ENCODE measurements at places on chromosomes 6 and 20.

DNA sequence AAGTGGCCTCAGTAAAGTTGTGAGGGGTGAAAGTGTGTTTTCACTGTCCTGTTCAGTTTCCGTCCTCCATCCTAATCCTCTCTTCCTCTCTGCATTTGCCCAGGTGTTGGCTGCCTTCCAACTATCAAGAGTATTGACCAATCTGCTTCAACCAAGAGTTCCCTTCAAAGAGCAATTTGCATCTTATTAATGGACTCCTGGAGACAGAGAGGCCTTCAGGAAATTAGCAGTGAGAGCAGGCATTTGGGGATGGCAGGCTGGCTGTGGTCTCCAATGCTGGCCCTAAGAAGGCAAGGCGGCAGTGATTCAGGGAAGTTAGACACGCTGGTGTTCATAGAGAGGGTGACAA, 77.2 kb downstream of the GPR6 start:
- DNase-seq, result no peak

- DNase-seq, result no peak
Measured at GRCh38 chr6:95413789-95414188, 163.5 kb upstream of the MANEA start.

DNA sequence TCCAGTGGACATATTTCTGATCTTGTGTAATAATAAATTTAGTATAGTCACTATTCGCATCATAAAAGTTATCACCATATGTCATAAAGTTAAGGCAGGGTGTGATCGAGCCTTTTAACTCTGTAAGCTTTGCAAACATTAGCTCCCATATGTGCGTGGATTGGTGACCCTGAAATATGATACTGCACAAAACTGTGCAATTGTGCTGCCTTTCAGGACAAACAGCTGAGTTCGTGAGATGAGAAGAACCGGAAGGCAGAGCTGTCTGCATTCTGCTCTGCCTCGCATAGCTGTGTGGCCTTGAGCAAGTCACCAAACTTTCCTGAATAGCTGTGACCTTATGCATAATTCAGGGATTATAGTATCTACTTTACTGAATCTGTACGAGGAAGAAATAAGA, 3.2 kb upstream of the PLEKHG1 start:
- DNase-seq, result no peak

- no peak for DNase-seq
Measured at GRCh38 chr20:9458138-9458796, 56.1 kb upstream of the LAMP5 start.

GRCh38 chr6:108406943-108407342, 112.1 kb downstream of the AFG1L start:
- no peak for DNase-seq

DNA sequence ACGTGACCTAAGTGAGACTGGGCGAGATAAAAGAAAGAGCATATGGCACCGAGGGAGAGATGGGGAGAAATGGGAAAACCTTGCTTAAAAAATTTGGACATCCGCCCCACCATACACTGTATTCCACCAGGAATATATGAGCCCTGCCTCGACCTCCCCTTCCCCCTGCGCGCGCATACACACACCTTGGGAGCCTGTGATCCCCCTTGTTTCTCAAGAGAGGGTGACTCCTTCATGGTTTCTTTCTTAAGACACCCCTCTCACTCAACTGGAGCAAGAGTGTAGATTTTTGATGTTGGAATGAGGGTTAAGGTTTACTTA, 480 bp downstream of the ABCF1 start:
- DNase-seq, result no peak

DNA sequence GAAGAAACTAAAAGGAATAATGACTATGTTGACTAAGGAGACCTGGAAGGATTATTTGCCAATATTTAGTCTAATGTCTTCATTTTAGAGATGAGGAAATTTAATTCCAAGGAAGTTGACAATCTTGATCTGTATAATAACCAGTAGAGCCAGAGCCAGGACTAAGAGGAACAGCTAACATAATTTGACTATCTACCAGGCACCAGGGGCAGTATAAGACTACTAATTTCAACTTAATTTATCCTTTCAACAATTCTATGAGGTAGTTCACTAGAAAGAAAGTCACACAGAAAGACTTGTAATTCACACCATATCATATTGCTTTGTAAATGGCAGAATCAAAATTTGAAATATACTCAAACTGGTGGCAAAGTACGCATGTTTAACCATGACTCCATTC, 273.0 kb upstream of the STXBP5 start:
- DNase-seq, result no peak

DNA sequence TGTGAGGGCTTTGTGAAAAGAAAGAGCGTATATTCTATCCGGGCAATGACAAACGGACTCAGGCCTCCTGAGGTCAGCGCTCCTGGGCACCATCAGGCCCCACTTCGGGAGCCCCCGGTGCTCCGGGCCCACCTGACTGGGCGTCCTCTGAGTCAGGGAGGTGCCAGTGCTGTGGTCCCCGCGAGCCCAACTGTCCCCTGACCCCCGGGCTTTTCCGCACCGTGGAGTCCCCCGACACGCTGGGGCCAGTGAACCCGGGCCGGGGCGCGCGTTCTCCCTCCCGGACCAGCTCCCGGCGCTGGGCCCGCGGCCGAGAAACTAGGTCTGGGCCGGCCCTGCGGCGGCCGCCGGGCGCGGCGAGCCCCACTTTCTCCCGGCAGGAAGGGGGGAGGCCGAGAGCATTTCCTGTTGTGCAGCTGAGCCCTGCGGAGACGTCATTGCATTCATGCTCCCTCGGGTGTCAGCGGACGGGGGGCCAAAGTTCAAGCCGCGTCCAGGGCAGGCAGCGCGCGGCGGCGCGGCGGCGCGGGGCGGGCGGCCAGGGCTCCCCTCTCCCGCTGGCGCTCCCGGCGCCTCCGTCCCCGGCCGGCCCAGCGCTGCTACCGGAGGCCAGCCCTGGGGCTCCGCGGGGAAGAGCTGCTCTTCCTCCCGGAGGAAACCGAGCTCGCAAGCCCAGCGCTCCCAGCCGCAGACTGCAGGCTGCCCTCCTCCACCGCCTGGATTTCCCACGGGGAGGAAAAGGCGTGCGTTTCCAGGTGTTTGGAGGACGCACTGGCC, 18.3 kb downstream of the HIVEP2 start:
- peak; percentile 67 for DNase-seq

- DNase-seq, result no peak
Measured at GRCh38 chr6:108872141-108872557, 23.9 kb downstream of the ARMC2 start.

DNA sequence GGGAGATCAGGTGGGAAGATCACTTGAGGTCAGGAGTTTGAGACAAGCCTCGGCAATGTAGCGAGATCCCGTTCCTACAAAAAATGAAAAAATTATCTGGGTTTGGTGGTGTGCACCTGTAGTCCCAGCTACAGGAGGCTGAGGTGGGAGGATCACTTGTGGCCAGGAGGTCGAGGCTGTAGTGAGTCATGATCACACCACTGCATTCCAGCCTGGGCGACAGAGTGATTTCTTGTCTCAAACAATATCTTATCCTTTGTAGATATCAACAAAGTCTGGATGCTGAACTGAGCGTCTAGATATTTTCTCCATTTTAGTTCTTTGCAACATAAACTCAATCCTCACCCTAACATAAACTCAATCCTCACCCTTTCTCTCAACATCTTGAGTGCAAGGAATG, 197.6 kb downstream of the DTNBP1 start:
- no peak for DNase-seq

GRCh38 chr6:144159742-144160141, 9.4 kb downstream of the STX11 start:
- no peak for DNase-seq

DNA sequence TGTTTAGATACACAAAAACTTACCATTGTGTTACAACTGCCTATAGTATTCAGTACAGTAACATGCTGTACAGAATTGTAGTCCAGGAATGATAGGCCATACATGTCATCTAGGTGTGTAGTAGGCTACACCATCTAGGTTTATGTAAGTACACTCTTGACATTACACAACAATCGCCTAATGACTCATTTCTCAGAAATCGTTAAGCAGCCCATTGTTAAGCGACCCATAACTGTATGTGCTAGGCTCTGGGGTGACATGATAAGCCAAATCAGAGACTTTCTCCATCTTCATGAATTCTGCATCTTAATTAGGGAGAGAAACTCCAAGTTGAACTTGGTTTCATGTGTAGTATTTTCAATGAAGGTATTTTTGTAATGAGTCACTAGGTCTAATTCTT, 17.2 kb downstream of the STK35 start:
- DNase-seq, result no peak

- DNase-seq, result no peak
Measured at GRCh38 chr20:5968462-5968861, 18.0 kb downstream of the MCM8 start.

DNA sequence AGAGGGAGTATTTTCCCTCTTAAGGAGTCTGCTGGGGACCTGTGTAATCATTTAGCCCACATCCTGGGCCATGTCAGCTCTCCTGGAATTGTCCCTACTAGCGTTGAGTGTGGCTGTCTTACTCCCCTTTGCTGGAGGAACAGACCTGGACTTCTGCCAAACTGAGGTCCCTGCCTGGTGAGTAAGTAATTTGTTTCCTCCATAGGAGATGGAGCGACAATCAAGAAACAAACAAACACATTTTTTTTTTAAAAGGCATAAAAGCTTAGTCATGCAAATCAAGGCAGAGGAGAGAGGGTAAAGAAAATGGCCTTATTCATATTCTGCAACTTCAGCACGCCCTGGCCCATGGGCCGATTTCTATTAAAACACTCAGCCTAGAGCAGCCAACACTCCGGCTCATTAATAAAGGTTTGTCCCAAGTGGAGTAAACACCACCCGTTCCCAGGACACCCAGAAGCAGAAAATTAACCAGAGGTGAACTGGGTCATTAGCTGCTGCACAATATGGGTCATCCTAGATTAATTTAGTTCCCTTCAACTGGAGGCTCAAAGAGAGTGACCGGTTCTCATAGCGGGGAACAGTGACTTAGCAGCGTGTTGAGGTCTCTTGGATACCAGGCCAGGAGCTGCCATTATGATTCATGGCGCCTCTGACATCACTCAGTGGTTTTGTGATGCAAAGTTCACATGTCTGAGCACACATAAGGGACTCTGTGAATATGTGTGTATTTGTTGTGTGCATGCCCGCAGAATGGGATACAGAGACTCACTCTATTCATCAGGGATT, 165.0 kb upstream of the SULF2 start:
- DNase-seq, result no peak

- no peak for DNase-seq
Measured at GRCh38 chr20:39993742-39994141, 695.3 kb downstream of the MAFB start.

GRCh38 chr20:30985386-30985785, 272.1 kb upstream of the DEFB115 start:
- no peak for DNase-seq

GRCh38 chr6:17393892-17394631, 667 bp downstream of the CAP2 start:
- DNase-seq, result peak; percentile 11

- DNase-seq, result peak; percentile 45
Measured at GRCh38 chr20:53872561-53873229, 197.7 kb downstream of the BCAS1 start.

DNA sequence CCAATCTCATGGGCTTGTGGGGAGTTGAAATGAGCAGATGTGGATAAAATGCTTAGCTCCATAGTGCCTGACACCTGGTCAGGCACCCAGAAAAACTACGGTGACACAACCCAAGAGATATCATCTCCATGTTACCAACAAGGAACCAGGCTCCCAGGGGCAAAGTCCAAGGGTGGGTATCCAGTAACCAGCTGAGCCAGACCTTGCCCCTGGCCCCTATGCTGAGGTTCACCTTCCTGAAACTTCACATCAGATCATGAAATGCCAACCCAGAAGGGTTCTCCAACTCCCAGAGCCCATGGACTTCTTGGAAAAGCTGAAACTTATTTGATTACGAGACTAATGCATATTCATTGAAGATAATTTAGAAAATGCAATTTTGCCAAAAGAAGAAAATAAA, 141.8 kb upstream of the KCNG1 start:
- DNase-seq, result no peak

- no peak for DNase-seq
Measured at GRCh38 chr6:116409756-116410155, 39.0 kb downstream of the DSE start.

DNA sequence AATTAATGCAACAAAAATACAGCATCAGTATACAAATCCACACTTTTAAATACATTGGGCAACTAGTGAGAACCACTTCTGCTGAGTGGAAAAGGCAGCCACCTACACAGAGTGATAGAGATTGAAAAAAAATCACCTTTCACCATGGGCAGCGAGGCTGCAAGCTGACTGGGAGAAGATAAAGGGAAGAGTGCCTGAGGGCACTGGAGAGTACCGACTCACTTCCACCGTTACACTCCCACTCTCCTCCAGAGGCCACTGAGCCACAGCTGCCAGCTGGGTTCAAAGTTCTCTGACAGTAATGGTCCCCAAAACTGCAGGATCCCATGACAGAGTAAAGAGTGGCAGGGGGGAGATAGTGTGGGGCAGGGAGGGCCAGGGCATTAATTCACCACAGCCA, 24.1 kb downstream of the PXT1 start:
- DNase-seq, result no peak

DNA sequence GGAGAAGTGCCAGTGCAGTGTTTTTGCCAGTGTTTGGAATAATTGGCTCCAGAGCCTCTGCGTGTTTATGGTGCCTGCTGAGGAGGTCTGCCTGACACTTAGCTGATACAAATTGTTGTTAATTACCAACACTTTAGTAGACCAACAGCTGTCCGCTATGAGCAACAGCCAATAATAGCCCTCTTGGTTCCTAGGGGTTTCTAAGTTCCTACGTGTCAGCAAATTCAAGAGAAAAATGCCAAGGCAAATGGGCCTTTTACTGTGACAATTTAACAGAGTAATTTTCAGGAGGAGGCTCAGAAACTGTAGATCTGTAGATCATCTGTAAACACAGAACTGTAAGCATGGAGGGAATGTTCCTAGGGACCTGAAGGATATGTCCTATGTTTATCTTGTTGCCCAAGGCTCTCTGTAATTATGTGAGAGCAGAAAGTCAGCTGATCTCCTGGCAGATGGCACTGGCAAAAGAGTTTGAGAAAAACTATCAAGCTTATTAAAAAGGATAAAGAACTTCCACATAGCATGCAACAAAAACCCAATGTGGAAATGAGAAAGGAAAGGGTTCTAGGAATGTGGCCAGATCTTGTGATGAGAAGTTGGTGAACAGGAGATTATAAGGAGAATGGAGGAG, 157.7 kb downstream of the GJA1 start:
- no peak for DNase-seq

DNA sequence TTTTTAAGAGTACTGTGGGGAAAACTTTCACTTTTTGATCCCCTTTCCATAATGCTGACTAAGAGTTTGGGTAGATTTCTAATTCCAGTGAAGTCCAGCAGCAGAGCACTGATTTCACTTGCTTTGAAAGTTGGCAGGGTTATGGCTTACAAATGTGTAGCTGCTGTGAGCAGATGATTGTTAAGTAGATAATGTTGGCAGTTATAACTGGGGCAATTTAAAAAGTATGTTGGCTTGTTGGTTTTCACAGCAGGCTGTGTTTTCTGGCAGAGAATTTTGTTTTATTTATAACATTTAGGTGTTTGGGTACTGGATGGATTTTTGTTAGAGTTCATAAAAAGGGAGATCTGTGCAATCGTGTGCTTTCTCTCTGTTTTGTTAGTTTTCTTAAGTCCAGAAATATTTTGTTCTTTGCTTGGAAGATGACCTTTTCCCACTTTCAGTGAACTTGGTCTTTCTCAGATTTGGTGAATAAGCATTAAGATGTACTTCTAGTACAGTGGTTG, 31.4 kb downstream of the AFDN start:
- DNase-seq, result no peak

GRCh38 chr6:98832284-98833056, 1.9 kb upstream of the POU3F2 start:
- no peak for DNase-seq

Measured in stimulated activated CD4-positive, alpha-beta T cell treated with anti-CD3 and anti-CD28 coated beads, Interleukin-2, amount 100 ng/mL, for 24 hours (primary cell).